ENCODE measurements at places on chromosomes 16 and 17.

DNA sequence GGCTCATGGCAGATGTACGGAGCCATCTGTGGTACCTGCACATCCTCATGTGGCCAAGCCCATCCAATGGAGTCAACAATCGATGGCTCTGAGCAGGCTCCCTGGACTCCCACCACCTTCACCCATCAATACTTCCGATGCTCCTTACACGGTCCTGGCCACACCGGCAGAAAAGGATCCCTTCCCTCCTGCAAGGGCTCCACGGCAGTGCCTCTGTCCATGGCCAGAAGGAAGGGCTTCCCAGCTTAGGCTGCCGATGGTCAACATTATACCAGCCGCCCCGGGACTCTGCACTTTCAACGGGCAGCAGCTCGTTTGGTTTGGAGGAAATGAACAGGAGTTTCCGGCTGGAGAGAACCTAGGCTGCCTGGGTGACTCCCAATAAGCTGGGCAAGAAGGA is 13.2 kb downstream of the SLX4 start:
- no peak for DNase-seq

DNA sequence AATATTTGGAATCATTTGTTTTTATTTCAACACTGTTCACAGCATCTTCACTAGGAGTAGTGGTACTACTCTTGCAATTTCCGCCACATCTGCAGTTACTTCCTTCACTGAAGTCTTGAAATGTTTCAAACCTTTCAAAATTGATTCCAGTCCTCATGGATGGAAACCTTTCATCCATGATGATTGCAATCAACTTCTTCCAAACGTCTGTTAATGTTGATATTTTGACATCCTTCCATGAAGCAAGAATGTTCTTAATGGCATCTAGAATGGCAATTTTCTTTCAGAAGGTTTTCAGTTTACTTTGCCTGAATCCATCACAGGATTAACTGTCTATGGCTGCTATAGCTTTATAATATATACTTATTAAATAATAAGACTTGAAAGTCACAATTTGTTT is 736.8 kb upstream of the CA10 start:
- no peak for DNase-seq

- DNase-seq: no peak
Observed at GRCh38 chr16:71432906-71433305, 8.9 kb downstream of the TLE7 start.

- DNase-seq: no peak
Observed at GRCh38 chr17:69450918-69451317, 36.4 kb downstream of the MAP2K6 start.

GRCh38 chr17:63954402-63955063 is 18.2 kb downstream of the SCN4A start:
- DNase-seq: no peak

DNA sequence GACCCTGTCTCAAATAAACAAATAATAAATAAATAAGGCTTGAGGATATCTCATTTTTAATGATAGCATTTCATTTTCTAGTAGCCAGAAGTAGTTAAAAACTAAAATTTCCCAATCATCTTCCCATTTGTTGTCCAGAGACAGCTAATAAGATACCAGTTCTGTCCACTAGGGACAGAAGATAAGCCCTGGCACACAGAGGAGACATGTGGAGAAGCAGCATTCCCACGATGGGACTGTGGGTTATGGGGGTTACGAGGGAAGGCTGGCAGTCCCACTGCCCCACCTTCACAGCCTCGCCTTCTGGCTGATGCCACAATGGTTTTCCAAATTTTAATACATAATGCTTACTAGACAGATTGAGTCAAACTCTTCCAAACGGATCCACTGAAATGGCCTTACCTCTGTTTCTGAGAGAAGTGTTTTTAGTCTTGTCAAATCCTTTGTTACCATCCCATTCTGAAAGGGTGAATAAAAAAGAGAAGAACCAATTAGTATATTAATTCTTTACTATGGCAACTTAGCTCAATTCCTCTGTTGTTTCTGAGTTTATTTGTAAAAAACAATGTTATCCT is 44.2 kb downstream of the HELZ start:
- no peak for DNase-seq

DNA sequence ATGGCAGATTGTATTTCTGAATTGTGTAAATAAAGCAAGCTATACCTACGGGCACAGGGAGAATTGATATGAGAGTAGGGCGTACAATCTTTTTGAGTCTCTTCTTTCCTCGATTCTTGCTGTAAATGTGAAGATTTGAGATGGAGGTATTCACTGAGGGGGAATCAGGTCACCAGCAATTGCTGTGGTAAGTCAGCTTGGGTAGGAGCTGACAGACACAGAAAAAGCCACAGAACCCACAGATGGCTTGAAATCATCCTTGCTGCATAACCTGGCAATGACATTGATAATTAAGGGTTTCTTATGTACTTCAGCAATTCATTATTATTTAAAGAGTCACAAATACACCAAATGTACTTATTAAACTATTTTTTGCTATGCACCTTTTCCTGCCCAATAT is 164.2 kb downstream of the CNTNAP4 start:
- no peak for DNase-seq

GRCh38 chr16:19841184-19841583 is 43.5 kb downstream of the GPRC5B start:
- no peak for DNase-seq

DNA sequence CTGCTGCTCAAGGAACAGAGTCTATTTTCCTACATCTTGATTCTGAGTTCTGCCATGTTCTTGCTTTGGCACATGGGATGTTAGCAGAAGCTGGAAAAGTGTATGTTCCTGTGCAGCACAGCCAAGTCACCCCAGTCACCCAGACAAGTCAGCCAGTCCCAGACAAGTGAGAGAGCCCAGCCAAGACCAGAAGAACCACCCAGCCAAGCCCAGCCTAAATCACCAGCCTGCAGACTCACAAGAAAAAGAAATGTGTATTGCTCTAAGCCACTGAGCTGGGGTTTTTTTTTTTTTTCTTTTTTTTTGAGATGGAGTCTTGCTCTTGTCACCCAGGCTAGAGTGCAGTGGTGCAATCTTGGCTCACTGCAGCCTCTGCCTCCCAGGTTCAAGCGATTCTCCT is 141.3 kb upstream of the CDC42EP4 start:
- no peak for DNase-seq

DNA sequence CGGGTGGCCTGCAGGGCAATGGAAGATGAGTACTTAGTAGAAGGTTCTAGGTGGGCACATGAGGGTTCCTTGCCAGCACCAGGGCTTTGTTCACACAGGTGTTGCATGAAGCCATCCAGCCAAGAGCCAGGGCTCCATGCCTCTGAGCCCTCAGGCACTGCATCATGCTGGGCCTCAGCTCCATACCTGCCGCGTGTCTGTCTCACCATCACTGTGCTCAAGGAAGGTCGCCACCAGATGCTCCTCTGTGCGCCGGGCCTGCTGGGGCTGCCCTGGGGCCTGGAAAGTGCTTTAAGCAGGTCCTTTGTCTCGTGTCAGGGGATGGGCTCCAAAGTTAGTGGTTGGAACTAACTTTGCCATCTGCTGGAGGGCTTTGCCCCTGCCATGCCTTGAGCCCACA is 25.6 kb downstream of the C16orf90 start:
- DNase-seq: no peak

GRCh38 chr17:67107171-67107570 is 62.8 kb downstream of the CACNG1 start:
- no peak for DNase-seq

DNA sequence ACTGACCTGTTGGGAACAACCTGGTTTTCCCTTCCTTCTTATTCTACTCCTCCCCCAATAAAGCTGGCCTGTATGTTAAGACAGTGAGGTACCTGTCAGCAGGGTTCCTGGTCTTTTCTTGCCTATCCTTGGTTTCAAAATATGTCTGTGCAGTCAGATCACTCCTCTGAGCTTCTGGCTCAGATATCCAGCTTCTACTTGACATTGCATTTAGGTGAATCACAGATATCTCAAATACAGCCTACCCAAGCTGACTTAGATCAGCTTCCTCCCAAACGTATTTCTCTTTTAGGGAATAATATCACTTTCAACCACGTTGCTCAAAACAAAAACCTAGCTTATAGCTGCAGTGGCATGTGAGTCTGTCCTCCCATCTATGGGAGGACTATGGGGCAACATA is 48.7 kb downstream of the TEX14 start:
- DNase-seq: no peak

DNA sequence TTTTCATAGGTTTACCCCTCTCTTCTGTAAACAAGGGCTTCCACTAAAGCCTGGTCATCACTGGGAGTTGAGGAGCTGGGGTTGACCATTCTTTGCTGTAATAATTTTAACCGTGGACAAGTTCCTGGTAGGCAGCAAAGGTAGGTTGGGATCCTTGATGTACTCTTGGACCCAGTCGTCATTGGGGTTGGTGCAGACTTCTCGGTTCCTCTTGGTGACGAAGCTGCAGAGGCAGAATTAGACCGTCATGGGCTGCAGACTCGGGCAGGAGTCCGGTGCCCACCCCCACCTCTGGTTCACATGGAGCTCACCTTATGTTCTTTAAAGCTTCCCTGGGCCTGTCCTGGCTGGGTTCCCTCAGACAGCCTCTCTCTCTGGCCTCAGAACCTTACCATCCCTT is 3.8 kb downstream of the CCL16 start:
- DNase-seq: no peak

DNA sequence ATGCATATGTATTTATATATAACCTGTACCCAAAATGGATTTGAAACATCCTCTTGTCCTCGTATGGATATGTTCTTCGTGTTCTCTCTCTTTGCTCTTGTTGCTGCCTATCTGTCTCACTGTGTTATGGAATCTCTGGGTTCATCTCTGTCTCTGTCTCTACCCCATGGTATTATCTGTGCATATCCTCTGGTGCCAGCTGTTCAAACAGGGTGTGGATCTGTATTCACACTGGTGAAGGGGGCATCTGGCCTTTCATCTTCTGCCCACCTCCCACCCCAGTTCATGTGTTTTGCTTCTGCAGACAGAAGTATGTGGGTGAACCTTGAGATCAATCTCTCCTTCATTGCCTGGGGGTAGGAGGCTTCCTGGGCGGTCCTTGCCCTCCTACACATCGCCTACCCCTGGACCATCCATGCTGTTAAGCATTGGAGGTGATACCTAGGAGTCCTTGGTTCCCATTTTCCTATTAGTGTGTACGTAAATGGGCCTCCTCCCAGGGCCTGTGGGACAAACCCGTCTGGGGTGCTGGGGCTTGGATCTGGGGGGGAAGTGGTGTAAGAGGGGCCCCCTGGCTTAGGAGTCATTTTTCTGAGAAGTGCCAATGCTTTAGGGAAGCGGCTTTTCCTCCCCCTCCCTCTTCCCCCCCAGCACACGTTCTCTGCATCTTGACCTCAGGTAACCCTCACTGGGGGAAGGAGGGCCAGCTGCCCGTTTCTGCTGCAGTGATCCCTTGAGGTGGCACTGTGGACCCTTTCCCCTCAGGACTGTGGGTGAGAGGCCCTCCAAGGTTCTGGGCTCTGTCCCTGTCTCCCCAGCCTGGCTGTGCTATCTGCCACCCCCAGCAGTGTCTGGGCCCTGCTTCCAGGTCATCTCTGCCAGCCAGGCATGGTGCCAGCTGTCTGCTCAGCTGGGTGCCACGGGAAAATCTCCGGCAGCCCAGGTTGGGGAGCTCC is 21.1 kb downstream of the RARA start:
- no peak for DNase-seq

- DNase-seq: no peak
Observed at GRCh38 chr16:71430744-71431143, 11.1 kb downstream of the TLE7 start.

DNA sequence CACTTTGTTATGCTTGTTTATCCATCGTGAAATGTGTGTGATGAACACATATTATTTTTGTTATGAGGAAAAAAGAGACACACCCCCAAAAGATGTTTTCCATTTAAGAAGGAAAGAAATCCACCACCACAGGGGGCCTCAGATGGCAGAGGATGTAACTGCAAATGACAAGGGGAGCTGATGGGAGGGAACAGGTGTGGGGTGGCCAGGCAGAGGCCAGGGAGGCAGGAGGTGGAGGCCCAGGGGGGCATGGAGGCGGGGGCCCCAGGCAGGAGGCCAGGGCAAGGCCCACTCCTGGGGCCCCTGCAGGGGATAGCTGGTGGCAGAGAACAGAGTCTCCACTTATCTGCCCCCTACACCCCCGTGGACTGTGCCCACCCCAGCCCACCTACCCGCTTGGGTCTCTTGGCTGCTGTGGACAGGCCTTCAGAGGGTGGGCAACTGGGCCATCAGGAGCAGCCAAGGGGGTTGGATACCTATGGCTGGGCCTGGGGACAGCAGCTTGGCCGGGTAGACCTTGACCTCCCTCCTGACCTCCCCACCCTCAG is 28.0 kb downstream of the PPL start:
- DNase-seq: no peak

- DNase-seq: no peak
Observed at GRCh38 chr16:66649636-66650205, 45.2 kb downstream of the CMTM3 start.

DNA sequence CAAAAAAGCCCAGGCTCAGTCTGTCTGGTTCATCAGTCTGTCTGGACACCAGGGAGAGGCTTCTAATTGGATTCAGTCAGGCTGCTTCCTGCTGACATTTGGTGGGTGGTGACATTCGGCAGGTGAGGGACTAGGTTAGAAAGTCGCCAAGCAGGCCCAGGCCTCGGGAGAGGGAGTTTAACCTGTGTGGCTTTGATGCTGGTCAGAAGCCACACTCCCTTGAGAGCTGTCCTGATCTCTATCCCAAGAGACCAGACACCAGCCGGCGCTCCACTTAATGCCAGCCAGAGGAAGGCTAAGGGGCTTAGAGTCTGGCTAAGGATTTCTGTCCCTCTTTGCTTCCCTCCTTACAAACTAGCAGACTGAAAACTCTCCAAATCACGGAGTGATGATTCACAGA is 135.0 kb downstream of the GSG1L start:
- DNase-seq: no peak

GRCh38 chr17:17206913-17207335 is 791 bp upstream of the PLD6 start:
- no peak for DNase-seq

GRCh38 chr17:29593591-29594518 is 923 bp downstream of the ANKRD13B start:
- no peak for DNase-seq

- no peak for DNase-seq
Observed at GRCh38 chr17:65850486-65850885, 289.0 kb upstream of the AXIN2 start.

- DNase-seq: no peak
Observed at GRCh38 chr16:19112099-19112407, 1.7 kb upstream of the ITPRIPL2 start.

DNA sequence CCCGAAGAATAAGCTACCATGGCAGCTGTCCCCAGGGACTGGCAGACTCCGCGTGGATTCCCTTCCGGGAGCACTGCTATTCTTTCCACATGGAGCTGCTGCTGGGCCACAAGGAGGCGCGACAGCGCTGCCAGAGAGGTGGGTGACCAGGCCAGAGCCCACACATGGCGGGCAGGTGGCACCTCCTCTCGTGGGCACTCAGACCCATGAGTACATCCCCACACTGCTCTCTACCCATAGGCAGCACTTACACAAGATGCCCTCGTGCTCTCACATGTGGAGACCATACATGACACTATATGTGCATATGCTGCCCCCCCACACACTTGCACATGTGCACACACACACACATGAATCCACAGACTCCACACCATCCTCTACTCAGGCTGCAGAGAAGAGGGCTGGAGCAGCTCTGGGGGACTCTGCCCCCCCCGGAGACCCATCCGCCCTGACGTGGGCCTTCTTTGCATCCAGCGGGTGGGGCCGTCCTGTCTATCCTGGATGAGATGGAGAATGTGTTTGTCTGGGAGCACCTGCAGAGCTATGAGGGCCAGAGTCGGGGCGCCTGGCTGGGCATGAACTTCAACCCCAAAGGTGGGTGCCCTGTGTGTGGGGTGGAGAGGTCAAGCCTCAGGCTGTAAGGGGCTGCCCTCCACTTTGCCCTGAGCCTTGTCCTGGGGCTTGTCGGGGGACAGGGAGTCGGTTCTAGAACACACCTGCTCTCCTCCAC is 62.9 kb downstream of the MRC2 start:
- no peak for DNase-seq

GRCh38 chr16:25155553-25156460 is 44.3 kb downstream of the LCMT1 start:
- DNase-seq: no peak
